ENCODE measurements at places on chromosomes 4 and X. TPM values are rescaled to one million over a fixed set of nuclear protein-coding genes. Genes with fewer than 3 reads are reported as not detected.

The GPR173 gene
- 3.3 TPM for total RNA-seq

- DNase-seq = no peak
Observed at GRCh38 chr4:94516999-94517398, 65.3 kb downstream of the PDLIM5 start.

The DCAF8L2 gene
- total RNA-seq = not detected

DNA sequence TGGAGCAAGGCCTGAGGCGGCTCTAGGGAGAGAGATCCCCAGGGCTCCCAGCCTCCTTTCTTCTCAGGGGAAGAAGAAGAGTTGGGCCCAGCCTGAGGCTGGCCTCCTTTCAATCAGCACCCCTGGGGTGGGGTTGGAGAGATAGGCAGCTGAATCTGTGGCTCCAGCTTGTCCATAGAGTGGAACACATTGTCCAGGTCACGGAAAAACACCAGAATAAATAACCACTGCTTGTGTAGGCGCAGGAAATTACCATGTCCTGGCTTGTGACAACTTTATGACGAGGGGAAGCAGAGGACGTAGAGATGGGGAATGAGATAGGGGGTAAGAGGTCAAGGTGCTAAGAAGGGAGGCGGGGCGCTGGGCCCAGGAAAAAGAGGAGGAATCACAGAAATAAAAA, 80.8 kb upstream of the EFNB1 start:
- DNase-seq = no peak

All from HT1080 (cell line).